Chondrocyte (in vitro differentiated cells): ENCODE measurements at places on chromosomes 2 and 18. TPM values are rescaled to one million over a fixed set of nuclear protein-coding genes. Genes with fewer than 3 reads are reported as not detected.

- H3K4me3 ChIP-seq = no peak overlapping the region
- DNase-seq = no peak
- peaks cover 4% of the 10 kb centered on the region for H3K27me3 ChIP-seq
- no peak overlapping the region for H3K27ac ChIP-seq
Observed at GRCh38 chr2:19251554-19251953, 106.9 kb downstream of the OSR1 start.

SULT1C2 gene
- total RNA-seq = 0.27 to 0.29 TPM (median 0.28 TPM) in 3 replicates

DNA sequence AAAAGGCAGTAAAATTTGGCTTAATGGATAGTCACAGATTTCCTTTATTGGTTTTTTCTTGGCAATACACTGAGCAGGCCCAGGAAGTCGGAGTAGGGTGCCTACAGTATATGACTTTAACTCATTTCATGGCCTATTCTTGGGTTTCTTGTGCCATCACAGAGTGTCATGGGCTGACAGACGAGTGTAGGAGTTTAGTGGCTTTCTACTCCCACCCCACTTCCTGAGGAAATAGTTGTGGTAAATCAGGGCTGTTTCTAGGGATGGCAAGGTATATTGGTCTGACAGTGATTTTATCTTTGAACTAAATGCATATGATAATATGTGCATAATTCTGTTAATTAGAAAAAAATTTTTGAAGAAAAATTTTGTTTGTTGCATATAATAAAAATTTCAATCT is 100.1 kb downstream of the PLCL1 start:
- no peak overlapping the region for H3K4me3 ChIP-seq
- H3K4me1 ChIP-seq = peaks cover 10% of the 10 kb centered on the region
- peaks cover 14% of the 10 kb centered on the region for H3K27me3 ChIP-seq
- no peak for DNase-seq
- H3K27ac ChIP-seq = no peak overlapping the region

DNA sequence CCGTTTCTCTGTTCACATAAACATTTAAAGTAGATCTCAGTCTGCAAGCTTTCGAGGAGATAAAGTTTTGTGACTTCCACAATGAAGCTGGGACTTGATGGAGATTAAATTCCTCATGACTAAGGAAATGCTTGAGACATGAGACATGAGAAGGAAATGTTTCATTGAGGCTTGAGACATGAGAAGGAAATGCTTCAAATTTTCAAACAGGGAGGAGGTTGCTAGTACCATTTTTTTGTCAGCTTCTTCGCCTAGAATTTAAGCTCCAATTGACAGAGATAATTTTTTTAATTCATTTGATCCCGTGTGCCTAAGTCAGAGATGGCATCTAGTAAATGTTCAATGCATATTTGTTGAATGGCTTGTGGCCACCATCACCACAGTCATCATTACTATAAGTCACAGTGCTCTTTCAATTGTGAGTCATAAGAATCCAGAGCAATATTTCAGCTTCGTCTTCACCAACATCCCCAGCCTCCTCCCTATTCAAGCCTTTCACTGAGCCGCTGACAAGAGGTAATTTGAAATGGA is 543 bp upstream of the MARCHF4 start:
- H3K36me3 ChIP-seq = no peaks in the 10 kb centered on the region
- peaks cover 42% of the 10 kb centered on the region for H3K4me1 ChIP-seq
- no peaks in the 10 kb centered on the region for H3K27me3 ChIP-seq

DNA sequence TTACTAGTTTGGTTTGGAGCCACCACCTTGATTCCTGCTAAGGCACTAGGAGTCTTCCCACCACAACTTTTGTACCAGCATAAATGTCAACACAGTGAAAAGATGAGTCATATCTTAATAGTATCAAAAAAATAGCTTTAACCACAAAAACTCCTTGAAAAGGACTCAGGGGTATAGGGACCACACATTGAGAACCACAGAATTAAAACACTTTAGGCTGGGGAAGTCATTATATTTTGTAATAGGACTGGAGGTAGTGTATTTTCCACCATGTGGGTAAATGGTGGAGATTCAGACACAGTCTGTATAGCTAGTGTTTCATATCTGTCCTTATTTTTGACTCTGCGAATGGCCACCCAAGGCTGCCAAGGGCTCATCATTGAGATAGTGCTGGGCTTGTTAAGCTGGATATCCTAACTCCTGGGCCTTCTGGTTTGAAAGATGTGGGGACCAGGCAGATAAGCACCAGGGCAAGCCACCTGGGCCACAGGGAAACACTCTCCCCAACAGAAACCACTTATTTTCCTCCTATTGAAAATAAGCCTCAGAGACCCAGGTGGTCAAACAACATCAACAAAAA is 19.1 kb upstream of the FHL2 start:
- no peak overlapping the region for H3K4me3 ChIP-seq
- peaks cover 2% of the 10 kb centered on the region for H3K36me3 ChIP-seq
- H3K27me3 ChIP-seq = peaks cover 19% of the 10 kb centered on the region
- DNase-seq = no peak

GRCh38 chr2:24652265-24653182 is 140.7 kb downstream of the PTRHD1 start:
- H3K4me3 ChIP-seq = no peak overlapping the region
- H3K36me3 ChIP-seq = no peaks in the 10 kb centered on the region
- no peak for DNase-seq
- H3K27ac ChIP-seq = no peak overlapping the region
- H3K27me3 ChIP-seq = no peaks in the 10 kb centered on the region

- peaks cover 19% of the 10 kb centered on the region for H3K36me3 ChIP-seq
- no peak for DNase-seq
- H3K27ac ChIP-seq = peak overlapping the region; percentile 49
- no peaks in the 10 kb centered on the region for H3K27me3 ChIP-seq
Observed at GRCh38 chr2:32496662-32497061, 131.2 kb upstream of the TTC27 start.

DNA sequence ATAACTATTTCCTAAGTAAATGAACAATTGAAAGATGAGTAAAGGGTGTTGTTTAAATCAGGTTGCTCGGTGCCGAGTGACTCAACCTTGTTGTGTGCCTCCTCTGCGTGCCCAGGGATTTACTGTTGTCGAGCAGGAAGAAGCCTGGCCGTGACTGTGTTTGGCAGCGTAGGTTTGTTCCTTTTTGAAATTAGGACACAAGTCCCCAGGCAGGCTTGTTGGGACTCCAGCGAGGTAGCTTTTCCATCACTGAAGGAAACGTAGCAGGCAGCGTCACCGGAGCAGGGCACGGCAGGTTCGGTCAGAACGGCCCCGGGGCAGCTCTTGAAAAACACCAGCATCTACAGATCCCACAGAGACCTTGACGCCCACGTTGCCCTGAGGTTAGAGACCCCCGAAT is 48.6 kb downstream of the TMEM18 start:
- DNase-seq = no peak
- H3K27ac ChIP-seq = no peak overlapping the region
- H3K4me1 ChIP-seq = no peaks in the 10 kb centered on the region
- no peaks in the 10 kb centered on the region for H3K27me3 ChIP-seq
- H3K36me3 ChIP-seq = peaks cover 2% of the 10 kb centered on the region

DNA sequence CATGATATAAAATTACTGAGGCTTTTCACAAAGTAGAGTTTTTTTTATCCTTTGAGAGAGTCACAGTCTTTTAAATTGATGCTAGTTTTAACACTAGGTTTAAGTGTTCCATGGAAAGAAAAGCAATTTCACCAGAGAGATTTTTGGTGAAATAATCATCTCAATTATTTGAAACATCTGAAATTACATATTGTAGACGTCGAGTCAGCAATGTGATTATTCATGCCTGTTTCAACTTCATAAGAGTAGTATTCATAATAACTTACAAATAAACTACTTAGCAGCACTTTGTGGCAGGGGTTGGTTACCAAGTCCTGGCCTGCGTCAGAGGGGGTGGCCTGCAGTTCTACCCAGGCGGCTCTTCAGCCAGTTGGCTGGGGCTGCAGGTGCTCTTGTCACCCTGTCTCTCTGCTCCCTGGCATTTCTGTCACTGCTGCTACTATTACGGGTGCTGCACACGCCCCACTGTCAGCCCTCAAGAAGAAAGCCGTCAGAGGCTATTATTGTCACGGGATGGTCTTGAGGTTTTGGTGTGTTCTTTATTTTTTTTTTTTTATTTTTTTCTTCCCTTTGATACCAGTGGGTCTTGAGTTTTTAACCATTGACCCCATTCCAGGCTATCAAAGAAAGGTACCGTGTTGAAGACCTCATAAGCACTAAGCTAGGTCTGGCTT is 50.4 kb downstream of the MALT1 start:
- DNase-seq = no peak
- H3K27me3 ChIP-seq = no peaks in the 10 kb centered on the region
- no peak overlapping the region for H3K4me3 ChIP-seq
- peaks cover under 1% of the 10 kb centered on the region for H3K4me1 ChIP-seq
